Activated CD4-positive, alpha-beta T cell treated with anti-CD3 and anti-CD28 coated beads, Interleukin-2, amount 10 ng/mL, durations not matched to agents 7 days and 5 days (primary cell): ENCODE measurements at places on chromosomes 7 and 10. TPM values are rescaled to one million over a fixed set of nuclear protein-coding genes. Genes with fewer than 3 reads are reported as not detected.

GRCh38 chr10:103896225-103896624 is 21.8 kb downstream of the STN1 start:
- peak overlapping the region; percentile 75 for H3K27ac ChIP-seq
- H3K4me1 ChIP-seq = peaks cover 45% of the 10 kb centered on the region
- no peak for DNase-seq
- H3K36me3 ChIP-seq = peaks cover 79% of the 10 kb centered on the region

GRCh38 chr10:57925045-57925444 is 342.6 kb downstream of the IPMK start:
- H3K4me1 ChIP-seq = no peaks in the 10 kb centered on the region
- no peak overlapping the region for H3K27ac ChIP-seq
- no peak for DNase-seq

DNA sequence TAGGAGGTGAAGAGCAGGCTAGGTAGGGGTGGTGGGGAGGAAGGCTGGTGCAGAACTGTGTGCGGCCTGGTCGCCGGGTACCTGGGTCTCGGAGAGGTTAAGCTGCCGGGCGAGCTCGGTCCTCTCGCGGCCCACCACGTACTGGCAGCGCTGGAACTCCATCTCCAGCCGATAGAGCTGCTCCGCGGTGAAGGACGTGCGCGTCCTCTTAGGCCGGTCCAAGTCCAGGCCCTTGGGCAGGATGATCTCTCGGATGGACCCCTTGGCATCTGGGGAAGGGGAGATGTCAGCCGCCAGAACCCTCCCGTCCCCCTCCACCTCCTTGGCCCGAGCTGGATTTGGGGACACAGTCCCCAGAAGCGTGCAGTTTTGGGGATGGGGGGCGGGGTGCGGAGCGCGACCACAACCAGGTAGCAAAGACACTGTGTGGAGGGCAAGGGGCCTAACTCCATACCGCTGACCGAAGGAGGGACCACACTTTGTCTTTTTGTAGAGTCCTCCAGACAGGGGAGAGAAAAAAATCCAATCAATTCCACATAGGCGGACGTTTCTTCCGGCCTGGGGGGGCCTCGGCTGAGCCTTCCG is 1.6 kb downstream of the VAX1 start:
- H3K36me3 ChIP-seq = peaks cover 4% of the 10 kb centered on the region
- H3K4me3 ChIP-seq = no peak overlapping the region
- H3K4me1 ChIP-seq = peaks cover 10% of the 10 kb centered on the region
- H3K27me3 ChIP-seq = peaks cover 71% of the 10 kb centered on the region

GRCh38 chr10:133164816-133165555 is 5.0 kb downstream of the KNDC1 start:
- no peak for DNase-seq
- no peak overlapping the region for H3K27ac ChIP-seq
- H3K4me3 ChIP-seq = no peak overlapping the region
- peaks cover 14% of the 10 kb centered on the region for H3K27me3 ChIP-seq
- no peaks in the 10 kb centered on the region for H3K36me3 ChIP-seq

GRCh38 chr10:117450940-117451339 is 75.7 kb upstream of the PDZD8 start:
- no peaks in the 10 kb centered on the region for H3K36me3 ChIP-seq
- no peak overlapping the region for H3K27ac ChIP-seq
- H3K27me3 ChIP-seq = no peaks in the 10 kb centered on the region

DNA sequence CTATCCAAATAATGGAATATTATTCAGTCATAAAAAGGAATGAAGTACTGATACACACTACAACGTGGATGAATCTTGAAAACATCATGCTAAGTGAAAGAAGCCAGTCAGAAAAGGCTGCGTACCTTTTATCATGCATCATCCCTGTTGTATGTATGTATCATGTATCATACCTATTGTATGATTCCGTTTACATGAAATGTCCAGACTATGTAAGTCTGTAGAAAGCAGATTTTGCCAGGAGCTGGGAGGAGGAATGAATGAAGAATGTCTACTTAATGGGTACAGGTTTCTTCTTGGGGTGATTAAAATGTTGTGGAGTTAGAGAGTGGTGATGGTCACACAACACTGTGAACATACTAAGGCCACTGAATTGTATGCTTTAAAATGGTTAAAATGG is 135.9 kb upstream of the KLF14 start:
- DNase-seq = no peak
- H3K27me3 ChIP-seq = no peaks in the 10 kb centered on the region
- H3K36me3 ChIP-seq = peaks cover 67% of the 10 kb centered on the region
- no peak overlapping the region for H3K27ac ChIP-seq
- no peaks in the 10 kb centered on the region for H3K4me1 ChIP-seq

- H3K4me3 ChIP-seq = no peak overlapping the region
- H3K4me1 ChIP-seq = no peaks in the 10 kb centered on the region
- H3K27ac ChIP-seq = no peak overlapping the region
- no peak for DNase-seq
- peaks cover 21% of the 10 kb centered on the region for H3K27me3 ChIP-seq
Measured at GRCh38 chr7:72336632-72337389, 75.3 kb downstream of the CALN1 start.

Gene VPS50
- 23.5 TPM for total RNA-seq

Gene HTR5A
- not detected for total RNA-seq
